ENCODE measurements at places on chromosomes 1 and 21.

DNA sequence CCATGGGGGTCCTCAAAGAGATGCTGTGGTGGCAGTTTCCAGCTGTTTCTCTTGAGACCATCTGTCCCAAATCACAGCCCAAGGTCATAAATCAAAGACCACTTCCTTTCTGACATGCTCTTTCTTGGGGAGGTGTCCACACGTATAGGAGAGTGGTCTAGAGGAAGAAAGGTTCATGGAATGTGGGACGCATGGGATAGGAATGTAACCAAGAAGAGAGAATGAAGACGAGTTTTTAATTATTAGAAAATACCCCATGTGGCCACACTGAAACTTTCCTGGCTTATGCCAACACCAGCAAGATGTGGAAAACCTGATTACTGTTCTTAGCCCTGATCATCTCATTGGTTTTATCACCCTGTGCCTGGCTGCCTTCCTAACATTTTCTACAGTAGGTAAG, 124.2 kb upstream of the IFFO2 start:
- DNase-seq = no peak

- no peak for DNase-seq
Measured at GRCh38 chr1:1210726-1211540, 3.0 kb downstream of the TNFRSF4 start.

DNA sequence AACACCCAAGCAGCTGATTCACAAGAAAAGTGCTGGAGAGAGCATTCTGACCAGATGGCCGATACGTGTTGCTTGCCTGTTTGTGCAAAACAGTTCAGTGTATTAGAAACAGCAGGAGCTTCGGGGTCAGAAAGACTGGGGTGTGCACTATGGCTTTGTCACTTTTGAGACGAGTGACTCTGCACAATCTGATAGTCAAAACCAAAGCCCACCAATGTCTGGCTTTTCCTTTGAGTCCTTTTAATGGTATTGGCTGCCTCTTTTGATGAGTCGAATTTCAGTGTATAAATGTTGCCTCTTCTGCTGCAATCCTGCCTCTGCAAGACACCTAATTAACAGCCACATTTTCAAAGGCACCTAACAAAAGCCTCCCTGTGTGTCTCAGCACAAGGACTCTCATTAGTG, 444.6 kb downstream of the AJAP1 start:
- no peak for DNase-seq

DNA sequence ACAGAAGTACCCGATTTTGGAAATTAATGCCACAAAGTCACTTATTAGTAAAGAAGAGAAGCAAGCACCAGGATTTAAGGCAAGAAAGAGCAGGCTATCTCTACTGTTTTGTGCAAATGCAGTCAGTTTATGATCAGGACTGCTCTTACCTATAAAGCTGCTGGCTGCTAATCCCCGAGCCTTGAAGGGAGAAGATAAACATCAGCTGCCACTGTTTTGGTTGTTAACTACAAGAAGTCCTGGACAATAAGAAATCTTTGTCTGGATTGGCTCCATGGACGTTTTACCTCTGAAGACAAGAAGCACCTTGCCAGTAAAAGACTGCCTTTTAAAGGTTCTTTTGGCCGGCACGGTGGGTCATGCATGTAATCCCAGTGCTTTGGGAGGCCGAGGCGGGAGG, 21.4 kb downstream of the FRRS1 start:
- no peak for DNase-seq

- no peak for DNase-seq
Measured at GRCh38 chr1:206067486-206068227, 14.7 kb downstream of the RHEX start.

- no peak for DNase-seq
Measured at GRCh38 chr1:180192172-180192571, 37.5 kb downstream of the QSOX1 start.

All from HuH-7 (cell line).